Tibial nerve (tissue), 4 donors: ENCODE measurements at places on chromosomes 6 and 20.

DNA sequence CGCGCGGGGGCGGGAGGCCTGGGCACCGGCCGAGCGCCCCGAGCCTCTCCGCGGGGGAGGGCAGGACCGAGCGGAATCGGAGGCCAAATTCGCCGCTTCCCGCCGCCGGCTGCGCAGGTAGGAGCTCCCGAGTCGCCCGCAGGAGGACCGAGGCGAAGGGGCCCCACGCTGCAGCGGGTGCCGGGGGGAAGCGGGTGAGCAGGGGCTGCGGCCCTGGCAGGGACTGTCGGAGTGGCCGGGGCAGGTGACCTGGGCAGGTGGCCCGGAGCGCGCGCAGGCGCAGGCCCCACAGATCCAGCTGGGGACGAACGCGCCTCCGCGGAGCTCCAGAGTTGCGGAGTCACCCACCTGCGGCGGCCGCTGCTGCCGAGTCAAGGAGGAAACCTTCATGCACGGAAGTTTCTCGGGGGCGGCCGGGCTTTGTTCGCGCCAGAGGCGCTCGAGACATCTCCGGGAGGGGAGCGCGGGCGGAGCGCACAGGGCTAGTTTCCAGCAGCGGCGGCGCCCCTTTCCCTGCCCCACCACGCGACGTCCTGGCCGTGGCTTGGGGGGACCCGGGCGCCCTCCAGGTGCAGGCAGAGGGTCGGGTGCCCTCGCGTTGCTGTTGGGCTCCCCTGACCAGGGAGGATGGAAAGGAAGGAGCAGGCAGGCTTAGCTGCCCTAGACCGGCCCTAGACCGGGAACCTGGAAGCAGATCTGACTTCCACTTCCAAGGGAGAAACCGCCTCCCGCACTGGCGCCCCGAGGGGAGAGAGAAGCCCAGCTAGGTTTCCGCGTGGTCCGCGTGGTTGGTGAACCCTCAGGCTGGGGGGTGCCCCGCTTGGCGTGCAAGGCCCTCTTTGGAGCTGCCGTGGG is 590 bp downstream of the SLCO4A1 start:
- peaks cover 26% of the 10 kb centered on the region for H3K4me1 ChIP-seq
- H3K27ac ChIP-seq, result peak overlapping the region; percentile 96
- H3K27me3 ChIP-seq, result no peaks in the 10 kb centered on the region
- no peaks in the 10 kb centered on the region for H3K36me3 ChIP-seq

GRCh38 chr6:159931846-159932245 is 37.0 kb upstream of the IGF2R start:
- no peaks in the 10 kb centered on the region for H3K27me3 ChIP-seq
- no peaks in the 10 kb centered on the region for H3K36me3 ChIP-seq
- no peak for DNase-seq
- H3K4me3 ChIP-seq, result no peak overlapping the region
- no peak overlapping the region for H3K27ac ChIP-seq

DNA sequence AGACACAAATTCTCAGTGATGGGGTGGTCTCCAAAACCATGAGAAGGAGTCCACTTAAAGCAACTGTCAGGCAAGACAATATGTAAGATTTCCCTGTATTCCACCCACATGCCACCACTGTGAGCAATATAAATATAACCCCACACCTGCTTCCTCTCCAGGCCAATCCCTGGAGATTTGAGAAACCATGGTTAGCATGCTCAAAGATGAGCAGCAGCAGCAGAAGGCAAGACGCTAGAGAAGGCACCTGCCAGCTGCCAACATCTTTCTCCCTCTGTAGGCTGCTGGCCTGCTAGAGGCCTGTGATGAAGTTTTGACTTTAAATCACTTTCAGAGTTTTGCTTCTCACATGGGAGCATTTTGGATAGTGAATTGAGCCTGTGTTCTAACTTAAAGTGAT is 7.9 kb upstream of the SOD2 start:
- no peak overlapping the region for H3K4me3 ChIP-seq
- no peak for DNase-seq
- peaks cover 24% of the 10 kb centered on the region for H3K4me1 ChIP-seq
- no peaks in the 10 kb centered on the region for H3K27me3 ChIP-seq
- no peaks in the 10 kb centered on the region for H3K36me3 ChIP-seq

DNA sequence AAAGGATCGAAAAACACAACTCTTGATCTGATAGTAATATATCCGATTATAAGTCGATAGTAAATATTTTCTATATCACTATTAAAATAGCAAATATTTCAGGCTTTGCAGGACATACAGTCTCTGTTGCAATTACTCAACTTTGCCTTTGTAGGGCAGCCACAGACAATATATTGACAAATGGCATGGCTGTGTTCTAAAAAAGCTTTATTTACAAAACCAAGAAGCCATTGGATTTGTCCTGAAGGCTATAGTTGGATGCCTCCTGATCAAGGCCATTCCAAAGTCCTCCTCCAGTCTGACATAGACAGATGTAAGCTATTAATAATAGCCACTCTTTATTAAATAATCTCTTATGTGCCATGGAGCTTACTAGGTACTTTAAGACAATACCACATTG is 5.9 kb downstream of the OCSTAMP start:
- peaks cover 9% of the 10 kb centered on the region for H3K27me3 ChIP-seq
- no peaks in the 10 kb centered on the region for H3K36me3 ChIP-seq
- no peak overlapping the region for H3K4me3 ChIP-seq
- no peak overlapping the region for H3K27ac ChIP-seq

- no peaks in the 10 kb centered on the region for H3K27me3 ChIP-seq
- no peak overlapping the region for H3K27ac ChIP-seq
- H3K4me1 ChIP-seq, result no peaks in the 10 kb centered on the region
- H3K4me3 ChIP-seq, result no peak overlapping the region
These were observed 251.6 kb downstream of the ERMARD start for GRCh38 chr6:170003027-170003426.

GRCh38 chr6:56096946-56097621 is 150.3 kb downstream of the COL21A1 start:
- H3K27me3 ChIP-seq, result no peaks in the 10 kb centered on the region
- H3K4me3 ChIP-seq, result no peak overlapping the region
- H3K27ac ChIP-seq, result no peak overlapping the region

GRCh38 chr6:55777469-55777868 is 97.9 kb downstream of the BMP5 start:
- H3K27ac ChIP-seq, result no peak overlapping the region
- H3K4me3 ChIP-seq, result no peak overlapping the region
- no peaks in the 10 kb centered on the region for H3K27me3 ChIP-seq

GRCh38 chr6:52675372-52675771 is 4.5 kb downstream of the TMEM14A start:
- no peak overlapping the region for H3K4me3 ChIP-seq
- DNase-seq, result no peak
- no peak overlapping the region for H3K27ac ChIP-seq
- H3K4me1 ChIP-seq, result peaks cover 3% of the 10 kb centered on the region

GRCh38 chr6:167111597-167111996 is 11.3 kb upstream of the CCR6 start:
- H3K27me3 ChIP-seq, result peaks cover 7% of the 10 kb centered on the region
- DNase-seq, result no peak
- H3K4me1 ChIP-seq, result no peaks in the 10 kb centered on the region
- no peak overlapping the region for H3K27ac ChIP-seq
- no peaks in the 10 kb centered on the region for H3K36me3 ChIP-seq
